SK-MEL-5 (cell line): ENCODE measurements at places on chromosomes 4 and X. TPM values are rescaled to one million over a fixed set of nuclear protein-coding genes. Genes with fewer than 3 reads are reported as not detected.

DNA sequence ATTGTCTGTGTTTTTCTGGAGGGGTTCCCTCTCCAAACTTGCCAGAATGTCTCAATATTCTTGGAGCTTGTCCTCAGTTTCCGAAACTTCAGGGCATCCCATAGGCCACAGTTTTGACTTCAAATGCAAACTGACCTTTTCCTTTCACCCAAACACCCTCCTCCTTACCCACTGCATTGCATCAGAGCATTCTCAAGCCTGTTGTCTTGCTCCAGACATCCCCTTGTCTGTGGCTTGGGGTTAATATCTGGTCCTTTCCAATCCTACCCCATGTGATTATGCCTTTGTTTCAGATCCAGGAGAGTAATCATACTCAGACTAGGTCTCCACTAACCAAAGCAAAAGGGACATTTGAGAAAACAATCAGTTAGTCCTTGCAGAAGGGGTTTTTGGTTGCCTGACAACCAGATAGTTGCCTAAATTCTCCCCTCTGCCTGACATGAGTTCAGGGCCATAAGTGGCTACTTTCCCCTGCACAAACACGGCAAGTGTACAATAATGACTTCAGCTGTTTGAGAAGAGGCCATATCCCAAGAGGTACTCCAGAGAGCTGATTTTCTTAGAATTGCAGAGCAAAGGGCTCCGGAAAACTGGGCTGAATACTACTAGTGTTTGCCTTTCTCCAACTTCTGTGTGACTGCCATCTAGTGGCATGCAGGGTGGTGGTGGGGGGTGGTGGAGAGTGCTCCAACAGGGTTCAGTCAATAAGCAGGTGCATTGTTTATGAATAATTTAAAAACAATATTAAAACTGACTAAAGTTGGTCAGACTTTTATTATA, 130.2 kb downstream of the CHRDL1 start:
- peak; percentile 59 for DNase-seq

DNA sequence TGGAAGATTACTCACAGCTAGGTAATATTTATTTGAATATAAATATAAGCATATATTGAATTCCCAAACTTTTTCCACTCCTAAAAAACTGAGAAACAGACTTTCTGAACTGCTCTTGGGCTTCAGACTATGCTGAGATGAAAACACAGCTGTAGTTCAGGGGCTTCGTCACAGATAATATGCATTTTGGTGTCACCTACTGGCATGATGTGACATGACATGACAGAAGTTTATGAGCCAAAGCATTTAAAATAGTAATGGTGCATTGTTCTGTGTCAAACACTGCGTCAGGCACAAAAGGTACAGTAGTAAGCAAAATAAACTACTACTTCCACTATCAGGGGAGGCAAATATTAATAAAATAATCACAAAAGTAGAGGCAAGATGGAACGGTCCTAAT, 171.3 kb downstream of the BTC start:
- peak; percentile 43 for DNase-seq

DNA sequence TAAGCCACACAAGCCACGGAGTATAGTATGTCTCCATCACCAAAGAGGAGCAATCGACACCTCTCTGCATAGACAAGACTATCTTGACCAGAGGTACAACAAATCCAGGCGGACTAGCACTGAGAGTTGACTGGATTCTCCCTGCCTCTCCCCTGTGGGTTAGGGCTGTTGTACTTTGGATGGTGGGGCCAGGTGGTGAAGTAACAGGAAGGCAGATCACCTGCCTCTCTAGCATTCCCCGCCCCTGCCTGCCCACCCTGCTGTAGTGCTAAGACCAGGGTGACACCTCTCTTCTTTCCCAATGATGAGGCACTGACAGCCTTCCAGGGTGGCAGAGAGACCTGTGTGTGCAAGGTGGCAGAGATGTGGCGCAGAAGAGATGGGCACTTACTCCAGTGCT, 47.5 kb upstream of the TRIM2 start:
- no peak for DNase-seq

DNA sequence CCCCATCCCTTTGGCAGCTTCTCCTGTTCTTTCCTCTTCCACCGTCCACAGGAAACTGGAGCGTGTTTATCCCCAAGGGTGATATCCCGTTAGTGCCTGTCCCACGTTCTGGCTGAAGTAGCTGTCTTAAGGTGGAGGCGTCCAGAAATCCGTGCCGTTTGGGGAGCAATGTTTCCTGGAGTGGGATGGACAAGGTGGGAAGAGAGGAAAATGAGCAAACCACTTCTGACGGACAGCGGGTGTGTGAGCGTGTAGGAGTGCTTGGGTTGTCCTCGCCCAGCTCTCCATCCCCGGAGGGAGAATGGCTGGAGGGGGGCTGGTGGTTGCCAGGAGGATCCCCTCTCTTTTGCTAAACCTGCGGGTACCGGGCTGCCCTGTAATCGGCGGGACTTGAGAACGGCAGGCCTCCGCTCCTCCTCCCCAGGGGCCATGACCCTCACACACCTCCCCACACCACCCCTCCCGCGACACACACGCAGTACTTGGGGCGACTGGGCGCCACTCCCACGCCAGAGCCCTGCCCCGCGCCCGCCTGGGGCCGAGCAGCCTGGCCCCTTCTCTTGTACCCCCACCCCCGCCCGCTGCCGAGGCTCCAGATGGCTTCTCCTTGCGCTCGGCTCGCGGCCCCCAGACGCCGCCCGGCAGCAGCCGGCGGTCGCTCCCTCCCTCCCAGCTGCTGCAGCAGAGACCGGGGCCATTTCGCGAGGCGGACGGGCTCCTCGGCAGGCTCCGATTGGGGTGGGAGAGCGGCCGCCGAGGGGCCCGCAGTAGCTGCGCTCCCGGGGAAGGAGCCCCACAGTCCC, 13.9 kb upstream of the PRDM8 start:
- DNase-seq, result no peak

Gene CLDN22
- total RNA-seq, result not detected in 2 replicates

DNA sequence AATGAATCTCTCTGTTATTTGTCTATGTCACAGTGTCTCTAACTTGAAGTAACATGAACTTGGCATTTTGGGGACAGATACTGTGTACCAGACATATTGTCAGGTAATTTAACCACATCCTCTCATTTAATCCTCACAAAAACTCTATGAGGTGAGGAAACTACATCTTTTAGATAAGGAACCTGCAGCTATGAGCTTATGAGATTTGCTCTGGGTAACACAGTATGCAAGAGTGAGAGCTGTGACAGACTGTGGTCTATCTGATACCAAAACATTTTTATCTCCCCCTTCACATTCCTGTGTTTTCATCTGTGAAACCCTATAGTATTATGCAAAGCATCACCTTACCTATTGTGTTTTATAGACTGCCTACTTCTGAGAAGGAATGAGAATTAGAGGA, 58.4 kb upstream of the HS3ST1 start:
- DNase-seq, result no peak

- no peak for DNase-seq
These were observed 66.0 kb downstream of the TRMT44 start for GRCh38 chr4:8506373-8507195.

- DNase-seq, result no peak
These were observed 437.7 kb upstream of the FRG1 start for GRCh38 chr4:189502841-189503435.

DNA sequence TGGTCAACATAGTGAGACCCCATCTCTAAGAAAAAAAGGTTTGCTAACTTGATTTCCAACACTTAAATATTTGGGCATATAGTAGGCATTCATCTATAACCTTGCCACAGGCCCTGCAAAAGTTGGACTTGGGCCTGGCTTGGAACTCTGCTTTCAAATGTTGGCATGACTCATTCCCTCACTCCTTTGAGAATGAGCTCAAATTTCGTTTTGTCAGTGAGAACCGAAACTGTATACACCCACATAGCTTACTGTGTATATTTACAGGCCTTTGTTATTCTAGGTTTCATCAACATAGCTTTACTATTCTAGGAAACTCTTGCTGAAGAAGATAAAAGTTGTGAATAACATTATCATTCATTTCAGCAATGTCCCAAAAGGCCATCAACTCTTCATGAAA, 88.7 kb upstream of the ELOVL6 start:
- DNase-seq, result peak; percentile 50

Gene PLP1
- total RNA-seq, result 543 and 547 TPM in 2 replicates

DNA sequence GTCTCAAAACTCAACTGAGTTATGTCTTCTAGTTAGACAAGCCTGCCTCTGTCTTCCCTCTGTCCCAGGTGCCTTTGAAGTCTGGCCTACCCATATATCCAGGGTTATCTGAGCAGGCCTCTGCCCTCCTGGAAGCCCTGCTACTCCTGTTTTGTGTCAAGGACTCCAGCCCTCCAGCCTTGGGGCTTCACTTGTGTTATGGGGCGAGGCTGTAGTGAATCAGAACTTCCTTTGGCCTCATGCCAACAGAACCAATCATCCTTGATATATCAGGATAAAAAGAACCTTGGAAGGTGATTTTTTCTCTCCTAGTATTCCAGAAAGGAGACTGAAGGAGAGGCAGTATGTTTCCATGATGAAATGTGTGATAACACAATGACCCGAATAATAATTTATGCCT, 8.9 kb upstream of the ADGRG4 start:
- DNase-seq, result no peak

Gene BGN
- total RNA-seq, result not detected in 2 replicates

- peak; percentile 36 for DNase-seq
These were observed 70.1 kb downstream of the PRSS12 start for GRCh38 chr4:118282692-118283091.

Gene RTL5
- 0.29 and 0.40 TPM in 2 replicates for total RNA-seq

GRCh38 chrX:131791608-131792355, 231.3 kb upstream of the STK26 start:
- DNase-seq, result no peak

- DNase-seq, result no peak
These were observed 227.2 kb downstream of the ANK2 start for GRCh38 chr4:113276464-113277170.

- no peak for DNase-seq
These were observed 47.8 kb downstream of the MAP7D3 start for GRCh38 chrX:136203438-136203837.

Gene BLTP1
- total RNA-seq, result 18.0 and 20.7 TPM in 2 replicates

Gene RHOXF1
- total RNA-seq, result not detected in 2 replicates
